Upper lobe of right lung (tissue), 1 donor: ENCODE measurements at places on chromosomes 7 and 10. TPM values are rescaled to one million over a fixed set of nuclear protein-coding genes. Genes with fewer than 3 reads are reported as not detected.

- no peak for DNase-seq
Measured at GRCh38 chr10:61943674-61944378, 42.3 kb downstream of the ARID5B start.

Gene PRF1
- 32.3 TPM for total RNA-seq

- no peak for DNase-seq
Measured at GRCh38 chr7:2688409-2689342, 674 bp downstream of the AMZ1 start.

Gene DBF4
- total RNA-seq: 6.6 TPM

DNA sequence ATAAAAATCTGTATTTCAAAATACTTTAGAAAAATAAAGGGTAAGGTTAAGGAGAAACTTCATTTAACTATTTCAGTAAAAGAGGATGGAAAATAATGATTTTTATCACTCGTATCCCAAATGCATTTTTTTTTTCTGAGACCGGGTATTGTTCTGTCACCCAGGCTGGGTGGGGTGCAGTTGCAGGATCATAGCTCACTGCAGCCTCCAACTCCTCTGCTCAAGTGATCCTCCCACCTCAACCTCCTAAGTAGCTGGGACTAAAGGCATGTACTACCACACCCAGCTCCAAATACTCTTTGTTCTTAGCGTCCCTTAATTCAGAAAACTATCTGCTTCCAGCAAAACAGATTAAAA lies 11.8 kb downstream of the KMT2C start:
- DNase-seq: no peak

Gene IFIT1B
- not detected for total RNA-seq

GRCh38 chr7:26854876-26855855 lies 9.2 kb downstream of the SKAP2 start:
- no peak for DNase-seq

- DNase-seq: no peak
Measured at GRCh38 chr10:72068901-72069446, 19.4 kb downstream of the SPOCK2 start.

GRCh38 chr7:55063633-55064032 lies 44.8 kb downstream of the EGFR start:
- DNase-seq: no peak

- no peak for DNase-seq
Measured at GRCh38 chr7:143914938-143915652, 13.1 kb upstream of the TCAF1 start.

GRCh38 chr10:110304394-110304779 lies 333 bp downstream of the SMNDC1 start:
- no peak for DNase-seq
